Kidney (tissue), 22 donors: ENCODE measurements at places on chromosomes 13 and 19.

DNA sequence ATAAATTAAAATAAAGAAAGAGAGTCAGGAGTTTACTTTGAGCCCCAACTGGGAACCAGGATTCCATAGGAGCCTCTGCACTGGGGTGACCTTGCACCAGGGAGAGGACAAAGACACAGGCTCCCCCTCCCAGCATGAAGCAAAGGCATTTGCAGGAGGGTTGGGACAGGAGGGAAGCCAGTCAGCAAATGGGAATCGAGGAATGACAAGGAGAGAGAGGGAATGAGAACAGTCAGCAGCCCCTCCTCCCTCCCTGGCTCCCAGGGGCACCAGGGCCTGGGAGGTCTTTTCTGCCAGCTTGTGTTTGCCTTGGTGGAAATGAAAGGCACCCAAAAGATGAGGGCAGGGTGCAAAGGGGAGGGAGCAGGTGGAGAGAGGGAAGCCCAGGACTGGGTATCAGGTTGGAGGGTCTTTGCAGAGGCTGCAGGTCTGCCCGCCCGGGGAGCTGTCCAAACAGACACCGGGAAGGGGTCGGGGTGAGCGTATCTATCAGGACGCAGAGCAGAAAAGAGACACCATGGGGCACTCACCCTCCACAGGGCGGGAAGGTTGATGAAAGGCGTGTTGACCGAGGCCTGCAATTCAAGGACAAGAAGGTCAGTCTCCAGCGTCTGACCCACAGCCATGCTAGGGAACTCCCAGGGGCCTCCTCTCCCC is 3.8 kb downstream of the SBSN start:
- no peak for DNase-seq

GRCh38 chr13:93689333-93689732 is 462.7 kb downstream of the GPC6 start:
- DNase-seq, result no peak

DNA sequence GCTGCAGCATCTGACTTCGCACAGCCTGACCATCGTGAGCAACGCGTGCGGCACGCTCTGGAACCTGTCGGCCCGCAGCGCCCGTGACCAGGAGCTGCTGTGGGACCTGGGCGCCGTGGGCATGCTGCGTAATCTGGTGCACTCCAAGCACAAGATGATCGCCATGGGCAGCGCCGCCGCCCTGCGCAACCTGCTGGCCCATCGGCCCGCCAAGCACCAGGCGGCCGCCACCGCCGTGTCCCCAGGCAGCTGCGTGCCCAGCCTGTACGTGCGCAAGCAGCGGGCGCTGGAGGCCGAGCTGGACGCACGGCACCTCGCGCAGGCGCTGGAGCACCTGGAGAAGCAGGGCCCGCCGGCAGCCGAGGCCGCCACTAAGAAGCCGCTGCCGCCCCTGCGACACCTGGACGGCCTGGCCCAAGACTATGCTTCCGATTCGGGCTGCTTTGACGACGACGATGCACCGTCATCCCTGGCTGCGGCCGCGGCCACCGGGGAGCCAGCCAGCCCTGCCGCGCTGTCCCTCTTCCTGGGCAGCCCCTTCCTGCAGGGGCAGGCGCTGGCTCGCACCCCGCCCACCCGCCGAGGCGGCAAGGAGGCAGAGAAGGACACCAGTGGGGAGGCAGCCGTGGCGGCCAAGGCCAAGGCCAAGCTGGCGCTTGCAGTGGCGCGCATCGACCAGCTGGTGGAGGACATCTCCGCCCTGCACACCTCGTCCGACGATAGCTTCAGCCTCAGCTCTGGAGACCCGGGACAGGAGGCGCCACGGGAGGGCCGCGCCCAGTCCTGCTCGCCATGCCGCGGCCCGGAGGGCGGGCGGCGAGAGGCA is 13.6 kb downstream of the C19orf25 start:
- DNase-seq, result no peak

DNA sequence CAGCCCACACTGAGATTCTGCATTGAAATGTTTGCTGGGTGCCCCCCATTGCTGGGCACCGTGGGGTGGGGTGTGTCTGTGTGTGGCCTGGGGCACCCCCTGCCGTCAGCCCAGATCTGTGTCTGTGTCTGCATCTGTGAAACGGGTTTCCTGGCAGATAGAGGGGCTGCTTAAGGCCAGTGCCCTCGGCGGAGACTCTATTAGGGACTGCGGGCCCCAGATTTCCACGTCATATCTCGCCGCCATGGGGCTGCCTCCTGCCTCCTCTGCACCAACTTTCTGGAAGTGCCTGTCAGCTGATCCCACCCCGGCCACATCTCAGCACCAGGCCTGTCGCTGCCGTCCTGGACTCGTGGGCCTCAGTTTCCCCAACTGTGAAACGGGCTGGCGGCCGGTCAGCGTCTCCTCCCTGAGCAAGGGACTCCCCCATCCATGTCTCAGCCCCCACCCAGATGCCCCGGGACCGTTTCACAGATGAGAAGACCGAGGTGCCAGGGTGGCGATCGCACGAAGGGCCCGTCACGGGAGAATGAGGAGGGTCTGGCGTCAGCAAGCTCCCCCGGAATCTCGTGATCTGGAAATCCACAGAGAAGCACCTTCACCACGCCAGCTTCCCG is 21.4 kb downstream of the ARID3A start:
- DNase-seq, result no peak

GRCh38 chr19:1146412-1146699 is 27.7 kb downstream of the SBNO2 start:
- DNase-seq, result peak; percentile 73

- DNase-seq, result no peak
Observed at GRCh38 chr13:105037110-105037509, 1498.4 kb downstream of the EFNB2 start.

- DNase-seq, result no peak
Observed at GRCh38 chr19:1418496-1418775, 11.1 kb downstream of the DAZAP1 start.

DNA sequence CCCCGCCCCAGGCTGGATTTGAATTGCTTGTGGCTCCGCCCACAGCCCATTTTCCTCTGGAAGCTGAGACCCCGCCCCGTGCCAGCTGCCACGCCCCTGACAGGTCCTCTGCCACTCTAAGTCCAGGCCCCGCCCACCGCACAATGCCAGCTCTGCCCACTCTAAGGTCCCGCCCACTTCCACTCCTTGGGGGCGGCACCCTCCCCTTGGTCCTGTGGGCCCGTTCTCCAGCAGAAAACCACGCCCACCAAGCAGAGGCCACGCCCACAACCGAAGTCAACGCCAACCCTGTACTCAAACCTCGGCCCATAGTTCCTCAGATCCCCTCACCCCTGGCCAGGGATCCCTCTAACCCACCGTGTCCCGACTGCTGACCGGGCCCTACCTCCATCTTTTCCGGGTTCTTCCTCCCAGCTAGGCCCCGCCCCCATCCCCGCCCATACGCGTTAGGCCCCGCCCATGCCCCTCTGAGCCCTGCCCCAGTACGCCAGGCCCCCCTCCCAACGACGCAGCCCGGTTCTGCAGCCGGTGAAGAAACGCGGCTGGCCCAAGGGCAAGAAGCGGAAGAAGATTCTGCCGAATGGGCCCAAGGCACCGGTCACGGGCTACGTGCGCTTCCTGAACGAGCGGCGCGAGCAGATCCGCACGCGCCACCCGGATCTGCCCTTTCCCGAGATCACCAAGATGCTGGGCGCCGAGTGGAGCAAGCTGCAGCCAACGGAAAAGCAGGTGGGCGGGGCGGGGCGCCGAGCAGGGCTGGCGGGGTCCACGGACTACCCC is 1.3 kb downstream of the HMG20B start:
- peak; percentile 95 for DNase-seq

GRCh38 chr13:70490320-70490935 is 382.2 kb upstream of the KLHL1 start:
- no peak for DNase-seq

DNA sequence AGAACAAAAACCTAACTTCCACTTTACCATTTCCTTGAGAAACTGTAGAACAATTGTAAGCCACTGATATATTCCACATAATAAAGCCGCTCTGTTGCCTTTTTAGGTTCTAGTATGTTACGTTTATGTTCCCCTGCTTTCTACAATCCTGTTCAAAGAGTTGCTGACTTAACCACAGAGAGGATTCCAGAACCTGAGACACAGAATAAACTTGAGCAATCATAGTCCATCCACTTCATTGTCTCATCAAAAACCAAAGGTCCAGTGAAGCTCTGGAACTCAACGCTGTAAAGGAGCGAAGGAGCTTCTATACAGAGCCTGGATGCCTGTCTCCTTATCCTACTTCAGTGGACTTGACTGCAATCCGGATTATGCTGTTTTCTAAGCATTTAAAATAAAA is 4.6 kb downstream of the STARD13 start:
- DNase-seq, result no peak
